ENCODE measurements at places on chromosomes 4 and X.
A peak's percentile ranks its signal among the peaks of the same experiment; 100 is the strongest.

DNA sequence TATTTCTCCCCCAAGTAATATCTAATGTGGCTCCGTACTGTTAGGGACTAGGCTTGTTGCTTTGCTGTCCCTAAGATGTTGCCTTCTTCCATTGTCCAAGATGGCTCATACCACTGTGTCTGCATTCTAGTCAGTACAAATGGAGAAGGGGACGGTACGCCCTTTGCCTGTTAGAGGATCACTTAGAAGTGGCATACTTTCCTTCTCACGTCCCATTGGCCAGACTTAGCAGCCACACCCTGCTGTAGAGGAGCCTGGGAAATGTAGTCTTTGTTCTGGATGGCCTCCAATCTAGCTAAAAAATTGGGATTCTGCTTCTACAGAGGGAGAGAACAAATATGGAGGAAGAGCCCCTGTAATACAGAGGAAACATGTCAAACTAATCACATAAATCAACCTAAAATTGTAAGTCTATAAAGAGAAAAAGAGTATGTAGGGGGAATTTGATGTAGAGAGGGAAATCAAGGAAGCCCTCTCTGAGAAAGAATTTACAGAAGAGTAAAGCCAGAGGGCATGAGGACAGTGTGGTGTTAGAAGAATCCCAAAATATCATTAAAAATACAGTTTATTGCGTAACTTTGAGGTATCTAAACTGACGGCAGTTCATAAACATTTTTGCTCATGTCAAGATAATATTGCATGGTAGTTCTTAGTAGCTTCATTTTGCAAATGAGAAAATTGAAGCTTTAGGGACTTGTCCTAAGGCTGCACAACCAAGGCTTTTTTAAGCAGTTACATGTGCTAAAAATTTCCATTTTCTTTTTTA, 15.1 kb downstream of the PRIMPOL start:
- DNase-seq: no peak

DNA sequence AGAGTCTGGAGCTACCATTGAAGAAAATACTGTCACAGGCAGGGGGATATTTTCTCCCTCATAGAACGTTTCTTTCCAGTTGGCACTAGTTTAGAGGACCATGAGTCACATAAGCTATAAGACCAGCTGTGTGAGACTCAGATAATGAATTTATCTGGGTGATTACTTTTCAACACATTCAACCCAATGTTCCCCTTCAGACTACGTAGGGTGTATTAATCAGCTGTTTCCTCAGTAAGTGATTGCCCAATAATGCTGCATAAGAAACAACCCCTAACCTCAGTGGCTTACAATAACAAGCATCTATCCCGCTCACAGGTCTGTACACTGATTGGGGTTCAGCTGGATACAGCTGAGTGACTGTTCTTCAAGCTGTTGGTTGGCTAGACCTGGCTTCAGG, 38.1 kb downstream of the CBLL2 start:
- no peak for DNase-seq

DNA sequence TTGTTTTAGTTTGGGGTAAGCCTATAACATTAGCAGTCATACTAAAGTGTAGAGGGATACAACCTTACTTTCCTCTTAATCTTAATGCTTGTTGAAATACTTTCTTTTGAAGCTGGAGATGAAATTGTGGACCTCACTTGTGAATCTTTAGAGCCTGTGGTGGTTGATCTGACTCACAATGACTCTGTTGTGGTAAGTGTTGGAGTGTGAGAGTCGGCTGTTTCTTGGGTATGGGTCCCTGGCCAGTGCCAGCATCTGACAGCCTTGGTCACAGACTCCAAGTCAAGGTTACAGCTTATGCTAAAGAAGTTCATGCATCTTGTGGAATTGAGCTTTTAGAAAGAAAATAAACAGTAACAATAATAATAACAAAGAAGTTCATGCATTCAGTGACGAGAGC, 31.6 kb downstream of the RNF4 start:
- no peak for DNase-seq

- DNase-seq: no peak
Observed at GRCh38 chr4:176274441-176274840, 5.4 kb upstream of the ASB5 start.

DNA sequence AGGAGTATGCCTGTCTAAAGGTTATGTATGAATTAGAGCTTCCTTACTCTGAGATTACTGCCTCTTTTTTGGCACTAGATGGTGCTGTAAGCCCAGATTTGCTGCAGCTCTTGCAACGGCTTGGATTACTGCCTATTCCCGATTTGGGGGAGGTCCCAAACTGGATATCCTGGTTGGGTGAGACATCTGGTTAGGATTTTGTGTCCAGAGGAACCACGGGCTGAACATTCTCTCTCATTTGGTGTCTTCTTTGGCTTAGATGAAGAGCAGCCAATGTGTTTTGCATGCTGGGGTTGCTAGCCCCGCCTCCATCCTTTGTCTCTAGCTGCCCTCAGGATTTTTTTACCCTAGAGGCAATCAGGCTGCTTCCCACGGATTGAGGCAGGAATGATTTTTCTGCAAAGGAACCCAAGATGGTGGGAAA, 31.9 kb downstream of the F8A1 start:
- peak; percentile 77 for DNase-seq

DNA sequence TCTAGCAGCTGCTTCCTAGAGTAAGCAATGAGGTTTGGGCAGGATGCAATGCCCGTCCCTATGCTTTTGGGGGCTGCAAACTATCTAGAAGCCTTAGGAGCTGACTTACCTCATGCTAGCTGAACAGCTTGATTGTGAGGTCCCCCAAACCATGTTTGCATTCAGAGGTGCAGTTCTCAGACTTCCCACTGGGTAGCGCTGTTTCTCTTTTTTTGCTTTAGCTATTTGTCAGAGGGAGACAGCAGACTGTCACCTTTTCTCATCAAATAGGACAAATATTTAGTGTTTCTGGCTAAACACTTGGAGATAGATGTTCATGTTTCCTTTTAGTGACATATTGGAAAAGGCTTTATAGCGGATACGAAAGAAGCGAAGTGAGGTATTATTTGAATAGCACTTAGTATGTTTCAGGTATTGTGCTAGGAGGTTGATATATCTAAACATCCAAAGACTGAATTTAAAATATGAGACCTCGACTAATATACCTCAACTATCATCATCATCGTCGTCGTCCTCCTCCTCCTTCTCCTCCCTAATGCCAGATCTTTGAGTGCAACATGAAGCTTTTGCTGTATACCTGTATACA, 18.7 kb upstream of the TMEM192 start:
- DNase-seq: peak; percentile 80

DNA sequence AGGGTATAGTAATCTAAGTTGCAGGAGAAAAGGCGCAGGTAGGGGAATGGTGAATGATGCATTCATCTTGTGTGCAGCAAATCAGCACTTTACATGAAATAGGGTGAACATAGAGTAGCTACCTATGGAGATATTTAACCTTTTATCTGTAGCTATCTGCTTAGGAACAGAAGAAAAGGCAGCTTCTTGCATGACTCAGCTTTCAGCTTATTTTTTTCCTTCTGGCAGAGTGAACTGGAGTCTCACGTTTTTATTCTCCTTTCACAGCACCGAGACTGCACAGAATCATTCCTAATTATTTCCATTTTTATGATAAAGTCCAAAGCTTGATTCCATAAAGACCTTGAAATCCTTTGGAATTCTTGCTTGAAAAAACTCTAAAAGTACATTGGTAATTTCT, 4.8 kb upstream of the SCOC start:
- DNase-seq: no peak

- no peak for DNase-seq
Observed at GRCh38 chrX:120740072-120740471, 110.2 kb upstream of the C1GALT1C1 start.

GRCh38 chr4:9849538-9849920, 68.1 kb downstream of the DRD5 start:
- no peak for DNase-seq

- no peak for DNase-seq
Observed at GRCh38 chr4:103032574-103032973, 13.1 kb upstream of the SLC9B1 start.

- DNase-seq: no peak
Observed at GRCh38 chr4:170139764-170140163, 50.0 kb upstream of the AADAT start.

DNA sequence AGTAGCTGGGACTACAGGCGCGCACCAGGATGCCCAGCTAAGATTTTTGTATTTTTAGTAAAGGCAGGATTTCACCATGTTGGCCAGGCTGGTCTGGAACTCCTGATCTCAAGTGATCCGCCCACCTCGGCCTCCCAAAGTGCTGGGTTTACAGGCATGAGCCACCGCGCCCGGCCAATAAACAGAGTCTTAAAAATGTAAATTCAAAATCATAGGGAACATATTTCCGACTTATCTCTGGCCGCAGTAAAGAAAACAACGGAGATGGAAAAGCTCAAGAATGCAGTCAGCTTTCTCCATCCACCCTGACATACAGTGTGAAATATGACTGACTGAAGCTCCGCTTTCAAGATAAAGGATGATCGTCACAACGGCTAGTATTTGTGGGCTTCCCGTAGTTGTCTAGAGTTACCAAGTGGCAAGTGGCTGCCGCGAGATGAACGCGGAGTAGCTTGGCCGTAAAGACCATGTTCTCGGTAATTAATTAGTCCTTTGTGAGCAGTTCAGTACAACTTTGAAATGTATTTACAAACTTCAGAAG, 495.1 kb upstream of the FAT1 start:
- DNase-seq: no peak

- DNase-seq: no peak
Observed at GRCh38 chrX:115571712-115572111, 10.7 kb downstream of the PLS3 start.

DNA sequence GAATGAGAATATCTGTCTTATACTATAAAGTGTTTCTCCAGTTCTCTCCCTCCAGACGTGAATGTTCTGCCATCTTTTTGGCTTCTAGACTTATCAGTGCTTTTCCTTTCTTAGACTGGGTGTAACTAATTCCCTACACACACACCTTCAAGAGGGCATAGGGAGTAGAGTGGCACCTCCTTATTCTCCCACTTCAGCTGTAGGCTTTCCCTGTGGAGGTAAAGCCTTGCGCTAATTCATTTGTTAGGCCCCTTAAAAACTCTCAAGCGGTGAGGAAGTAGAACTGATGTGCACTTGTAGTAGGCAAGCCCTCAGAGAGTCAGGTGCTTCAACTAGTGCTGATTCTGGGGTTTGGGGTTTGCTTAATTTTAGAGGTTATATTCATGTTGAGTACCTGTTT, 10.0 kb downstream of the KLHL2 start:
- DNase-seq: no peak

- DNase-seq: no peak
Observed at GRCh38 chrX:81355436-81355835, 153.5 kb downstream of the SH3BGRL start.

- DNase-seq: no peak
Observed at GRCh38 chr4:178599521-178599920, 1157.3 kb upstream of the AGA start.

- DNase-seq: no peak
Observed at GRCh38 chr4:169024762-169025161, 14.7 kb upstream of the CBR4 start.

DNA sequence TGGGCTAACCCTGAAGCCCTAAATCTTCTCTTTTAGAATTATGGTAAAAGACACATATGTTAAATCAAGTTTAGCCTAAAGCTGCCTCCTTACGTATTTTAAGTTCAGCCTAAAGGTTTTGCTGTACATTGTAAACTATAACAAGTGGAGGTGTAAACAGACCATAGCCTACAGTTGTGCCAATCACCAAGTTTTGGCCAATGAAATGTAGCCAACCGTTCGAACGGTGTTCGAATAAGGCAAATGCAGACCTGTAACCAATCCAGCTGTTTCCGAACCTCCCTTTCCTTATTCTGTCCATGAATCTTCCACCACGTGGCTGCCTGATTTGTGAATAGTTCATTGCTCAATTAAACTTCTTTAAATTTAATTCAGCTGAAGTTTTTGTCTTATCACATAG, 52.1 kb upstream of the TBC1D9 start:
- no peak for DNase-seq

DNA sequence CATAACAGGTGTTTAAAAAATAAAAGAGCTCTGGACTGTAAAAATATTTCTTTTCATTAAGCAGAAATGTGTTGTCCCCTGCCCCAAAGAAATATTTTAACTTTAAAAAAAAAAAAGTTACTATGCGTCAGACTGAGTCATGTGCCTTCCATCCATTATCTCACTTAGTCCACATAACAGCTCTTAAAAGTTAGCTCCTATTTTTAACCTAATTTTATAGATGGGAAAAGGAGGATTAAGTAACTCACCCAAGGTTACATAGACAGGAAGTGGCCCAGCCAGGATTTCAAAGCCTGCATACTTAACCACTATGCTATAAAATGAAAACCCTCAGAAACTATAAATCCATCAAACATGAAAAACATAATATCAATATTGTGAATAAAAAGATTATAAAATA, 97.7 kb downstream of the MANBA start:
- no peak for DNase-seq

GRCh38 chrX:133072566-133072965, 24.3 kb downstream of the USP26 start:
- DNase-seq: no peak

- DNase-seq: no peak
Observed at GRCh38 chr4:181569553-181569952, 673.6 kb upstream of the TENM3 start.

GRCh38 chr4:168769416-168769815, 240.6 kb downstream of the CBR4 start:
- DNase-seq: no peak

- DNase-seq: no peak
Observed at GRCh38 chr4:178745203-178745602, 1303.0 kb upstream of the AGA start.

GRCh38 chr4:152680988-152681603, 1.3 kb upstream of the TMEM154 start:
- DNase-seq: no peak

DNA sequence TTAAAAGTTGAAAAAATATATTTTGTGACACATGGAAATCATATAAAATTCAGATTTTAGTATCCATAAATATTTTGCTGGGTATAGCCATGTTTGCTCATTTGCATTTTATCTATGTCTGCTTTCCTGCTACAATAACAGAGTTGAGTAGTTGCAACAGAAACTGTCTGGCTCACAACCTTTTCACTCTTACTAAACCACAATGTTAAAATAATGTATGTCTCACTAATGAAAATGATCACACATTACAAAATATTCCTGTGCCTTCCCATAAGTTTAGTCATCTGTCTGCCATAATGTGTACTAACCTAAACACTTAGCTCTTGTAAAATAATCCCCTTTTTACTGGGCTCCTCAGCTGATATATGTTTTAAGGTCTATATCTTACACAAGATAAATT, 174.0 kb upstream of the PRPS2 start:
- DNase-seq: no peak

DNA sequence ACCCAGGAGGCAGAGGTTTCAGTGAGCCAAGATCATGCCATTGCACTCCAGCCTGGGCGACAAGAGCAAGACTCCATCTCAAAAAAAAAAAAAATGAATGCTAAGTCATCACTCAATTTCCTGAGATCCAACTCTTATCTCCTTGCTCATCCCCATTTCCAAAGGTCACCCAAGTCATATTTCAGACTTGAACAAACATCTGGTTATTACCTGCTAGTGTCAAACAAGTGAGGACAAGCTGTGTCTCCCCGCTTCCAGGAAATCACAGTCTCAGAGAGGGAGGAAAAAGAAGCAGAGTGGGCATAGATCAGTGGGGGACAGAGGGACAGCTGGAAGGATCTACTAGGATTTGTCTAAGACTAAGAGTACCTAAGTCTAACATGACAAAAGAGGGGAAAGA, 147.5 kb upstream of the FUNDC1 start:
- DNase-seq: no peak

GRCh38 chr4:118154649-118155048, 120.4 kb downstream of the NDST3 start:
- DNase-seq: no peak
